HT1080 (cell line): ENCODE measurements at places on chromosomes 6 and 20.

DNA sequence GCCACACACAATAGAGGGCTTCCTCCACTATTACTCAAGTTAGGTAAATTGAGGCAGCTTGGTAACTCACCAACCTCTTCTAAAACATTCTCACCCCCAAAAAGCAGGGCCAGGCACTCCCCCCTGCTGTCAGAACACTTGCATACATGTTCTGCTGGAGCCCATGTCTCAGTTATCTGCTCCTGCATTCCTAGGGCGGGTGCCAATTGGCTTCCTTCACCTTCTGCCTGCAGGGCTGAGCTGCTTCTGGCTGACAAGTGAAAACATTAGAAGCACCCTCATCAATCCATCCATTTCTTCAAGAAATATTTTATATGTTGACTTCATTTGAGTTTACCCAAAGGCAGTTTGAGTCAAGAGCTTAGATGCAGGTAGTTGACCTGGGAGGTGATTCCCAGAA, 4.5 kb upstream of the ENTPD6 start:
- no peak for DNase-seq

GRCh38 chr20:37382482-37383120, 36.7 kb downstream of the SRC start:
- DNase-seq = no peak

- no peak for DNase-seq
Observed at GRCh38 chr6:11522812-11523605, 14.5 kb upstream of the TMEM170B start.

GRCh38 chr20:50395251-50395729, 114.9 kb upstream of the PTPN1 start:
- DNase-seq = no peak

- no peak for DNase-seq
Observed at GRCh38 chr20:49028684-49029083, 17.4 kb upstream of the CSE1L start.

DNA sequence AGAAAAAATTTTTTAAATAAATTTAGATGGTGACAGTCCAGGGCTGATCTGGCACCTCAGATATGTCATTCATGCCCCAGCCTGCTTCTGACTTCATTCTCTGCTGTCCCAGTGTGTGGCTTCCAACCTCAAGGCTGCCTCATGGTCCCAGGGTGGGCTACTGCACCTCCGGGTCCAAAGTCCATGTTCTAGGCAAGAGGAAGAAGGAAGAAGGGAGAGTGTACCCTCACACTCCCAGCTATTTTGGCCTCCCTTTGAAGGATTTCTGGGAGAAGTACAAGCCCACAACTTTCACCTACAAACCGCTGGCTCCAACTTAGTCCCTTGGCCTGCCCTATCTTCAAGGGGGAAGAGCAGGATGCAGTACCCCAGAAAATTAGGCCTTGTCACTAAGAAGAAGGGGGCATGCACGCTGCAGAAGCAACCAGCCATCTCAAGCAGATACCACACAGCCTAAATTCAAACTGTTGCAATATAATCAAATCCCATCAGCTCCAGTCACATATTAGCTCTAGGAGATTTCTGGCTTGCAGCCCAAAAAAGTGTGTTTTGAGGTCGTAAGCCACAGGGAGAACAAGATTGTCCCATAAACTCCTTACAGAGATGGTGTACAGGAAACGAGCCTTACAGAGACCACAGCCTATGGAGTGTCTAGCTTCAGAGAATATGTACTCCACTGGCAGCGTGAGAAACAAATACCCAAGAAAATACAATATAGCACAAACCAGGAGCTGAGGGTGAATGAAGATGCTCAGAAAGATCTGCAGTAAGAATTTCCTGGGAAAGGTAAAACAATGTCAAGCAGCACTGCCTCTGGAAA, 906 bp upstream of the BTN3A2 start:
- peak; percentile 25 for DNase-seq

- no peak for DNase-seq
Observed at GRCh38 chr20:25179439-25180089, 15.9 kb upstream of the ENTPD6 start.

- DNase-seq = no peak
Observed at GRCh38 chr20:10551732-10552724, 116.9 kb downstream of the SLX4IP start.

DNA sequence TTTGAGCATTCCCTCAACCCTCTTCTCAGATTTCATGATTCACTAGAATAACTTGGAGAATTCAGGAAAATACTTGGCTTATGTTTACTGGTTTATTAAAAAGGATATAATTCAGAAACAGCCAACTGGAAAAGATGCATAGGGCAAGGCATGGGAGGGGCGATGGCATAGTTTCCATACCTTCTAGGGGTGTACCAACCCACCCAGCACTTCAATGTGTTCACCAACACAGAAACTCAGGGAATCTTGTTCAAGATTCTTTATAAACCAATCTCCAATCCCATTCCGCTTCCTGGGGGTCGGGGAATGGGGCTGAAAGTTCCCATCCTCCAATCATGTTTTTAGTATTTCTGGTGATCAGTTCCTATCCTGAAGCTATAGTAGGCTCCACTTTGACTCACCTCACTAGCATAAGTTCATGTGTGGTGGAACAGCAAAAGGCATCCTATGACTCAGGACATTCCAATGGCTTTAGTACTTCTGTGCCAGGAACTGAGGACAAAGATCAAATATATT, 164.4 kb downstream of the SIM1 start:
- DNase-seq = peak; percentile 96

DNA sequence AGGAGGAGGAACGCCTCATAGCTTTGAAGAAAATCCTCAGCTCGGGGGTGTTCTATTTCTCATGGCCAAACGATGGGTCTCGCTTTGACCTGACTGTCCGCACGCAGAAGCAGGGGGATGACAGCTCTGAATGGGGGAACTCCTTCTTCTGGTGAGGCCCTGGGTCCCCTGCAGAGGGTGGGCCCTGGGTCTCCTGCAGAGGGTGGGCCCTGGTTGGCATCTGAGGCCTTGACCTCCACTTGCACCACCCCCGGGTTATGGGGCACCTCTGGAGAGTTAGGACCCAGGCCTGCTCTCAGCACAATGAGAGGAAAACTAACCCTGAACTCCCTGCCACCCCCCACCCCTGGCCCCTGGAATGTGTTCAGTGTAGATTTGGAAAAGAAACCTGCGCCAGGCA, 47.2 kb downstream of the SYNJ2 start:
- DNase-seq = no peak

- no peak for DNase-seq
Observed at GRCh38 chr6:126944512-126944911, 174.0 kb upstream of the RSPO3 start.

DNA sequence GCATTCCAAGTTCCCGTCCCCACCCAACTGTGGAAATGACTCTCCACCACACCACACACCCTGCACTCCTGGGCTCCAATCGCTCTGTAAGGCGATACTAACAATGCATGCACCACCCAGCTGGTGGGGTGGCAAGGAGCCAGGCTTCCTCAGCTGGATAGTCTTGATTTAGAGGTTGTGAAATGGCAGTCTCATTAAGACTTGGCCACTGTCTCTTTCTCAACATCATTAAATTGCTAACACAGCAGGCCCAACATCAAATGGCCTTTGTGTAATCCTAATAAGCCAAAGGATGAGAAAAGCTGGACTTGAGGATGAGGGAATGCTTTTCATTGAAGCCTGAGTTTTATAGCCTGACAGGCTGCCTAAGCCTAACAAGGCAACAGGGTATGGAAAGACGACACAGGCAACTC, 223.7 kb downstream of the GMDS start:
- peak; percentile 29 for DNase-seq

GRCh38 chr20:20084296-20084752, 32.0 kb downstream of the CFAP61 start:
- no peak for DNase-seq

GRCh38 chr6:38509713-38510112, 130.0 kb downstream of the BTBD9 start:
- peak; percentile 47 for DNase-seq

- no peak for DNase-seq
Observed at GRCh38 chr6:19722999-19723398, 114.2 kb upstream of the ID4 start.

- no peak for DNase-seq
Observed at GRCh38 chr6:153150752-153151440, 19.8 kb upstream of the RGS17 start.

DNA sequence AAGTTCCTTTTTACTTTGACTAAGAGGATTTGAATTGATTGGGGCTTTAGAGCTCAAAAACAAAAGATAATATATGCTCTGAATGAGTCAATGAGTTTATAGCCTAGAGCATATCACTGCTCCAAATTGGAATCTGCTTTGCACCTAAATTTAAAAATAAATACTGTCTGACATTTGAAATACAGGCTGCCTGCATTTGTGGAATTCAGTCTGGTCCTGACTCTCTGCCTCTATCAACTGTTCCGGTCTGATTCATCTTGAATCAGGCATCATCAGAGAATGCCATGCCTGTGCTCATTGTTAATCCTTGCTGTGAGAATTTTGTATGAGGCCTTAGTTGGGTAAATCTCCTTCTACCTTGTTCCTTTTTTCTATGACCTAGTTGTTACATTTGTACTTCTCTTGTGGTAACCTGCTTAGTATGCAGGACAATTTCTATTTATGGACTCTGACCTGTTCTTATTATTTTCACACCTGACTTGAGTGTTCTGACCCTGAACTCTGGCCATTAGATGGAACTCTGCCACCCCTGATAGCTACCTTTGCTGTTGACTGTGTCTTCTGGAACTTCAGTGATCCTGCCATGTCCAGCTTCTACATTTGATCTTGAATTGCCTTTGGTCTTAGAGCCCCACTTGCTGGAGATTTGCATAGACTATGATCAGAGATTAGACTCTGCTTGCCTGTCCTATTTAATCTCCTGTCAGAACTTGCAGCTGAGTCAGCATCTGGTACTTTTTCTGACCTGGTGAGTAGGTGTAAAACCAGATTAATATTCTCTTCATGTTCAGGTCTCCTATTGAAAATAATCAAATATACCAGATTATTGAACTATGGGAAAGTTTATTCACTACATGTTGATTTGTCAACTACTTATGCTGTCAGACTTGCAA, 442.7 kb upstream of the HS3ST5 start:
- DNase-seq = peak; percentile 66

GRCh38 chr20:33789109-33789857, 21.9 kb upstream of the CHMP4B start:
- peak; percentile 98 for DNase-seq

DNA sequence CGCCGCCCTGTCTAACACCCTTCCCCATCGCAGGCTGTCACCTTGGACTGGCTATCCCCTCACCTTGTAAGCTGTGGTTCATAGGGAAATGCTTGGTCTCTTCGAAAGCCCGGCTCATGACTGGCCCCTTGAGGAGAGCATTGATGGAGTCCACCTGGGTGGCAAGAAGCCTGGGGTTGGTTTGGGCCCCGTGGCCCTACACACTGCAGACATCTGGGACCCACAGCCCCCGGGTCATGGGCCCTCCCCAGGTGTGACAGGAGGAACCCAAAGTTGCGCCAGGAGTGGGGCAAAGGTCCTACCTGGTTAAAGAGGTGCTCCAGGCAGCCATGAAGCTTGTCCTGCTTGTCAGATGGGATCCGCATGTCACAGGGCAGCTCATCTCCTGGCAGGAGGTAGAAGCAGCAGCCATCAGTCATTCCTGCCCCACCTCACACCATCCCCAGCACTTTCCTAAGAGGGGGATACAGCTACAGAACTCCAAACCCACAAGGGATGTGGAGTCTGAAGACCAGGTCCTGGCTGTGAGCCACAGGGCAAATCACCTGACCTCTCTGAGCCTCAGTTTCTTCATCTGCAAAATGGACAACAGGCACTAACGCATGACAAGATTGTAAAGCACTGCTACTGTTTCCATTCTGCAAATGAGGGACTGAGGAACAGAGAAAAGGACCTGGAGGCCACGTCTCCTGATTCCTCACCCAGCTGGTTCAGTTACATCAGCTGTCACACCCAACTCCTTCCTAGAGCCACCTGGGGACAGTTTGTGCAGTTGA, 185.5 kb downstream of the PREX1 start:
- no peak for DNase-seq

DNA sequence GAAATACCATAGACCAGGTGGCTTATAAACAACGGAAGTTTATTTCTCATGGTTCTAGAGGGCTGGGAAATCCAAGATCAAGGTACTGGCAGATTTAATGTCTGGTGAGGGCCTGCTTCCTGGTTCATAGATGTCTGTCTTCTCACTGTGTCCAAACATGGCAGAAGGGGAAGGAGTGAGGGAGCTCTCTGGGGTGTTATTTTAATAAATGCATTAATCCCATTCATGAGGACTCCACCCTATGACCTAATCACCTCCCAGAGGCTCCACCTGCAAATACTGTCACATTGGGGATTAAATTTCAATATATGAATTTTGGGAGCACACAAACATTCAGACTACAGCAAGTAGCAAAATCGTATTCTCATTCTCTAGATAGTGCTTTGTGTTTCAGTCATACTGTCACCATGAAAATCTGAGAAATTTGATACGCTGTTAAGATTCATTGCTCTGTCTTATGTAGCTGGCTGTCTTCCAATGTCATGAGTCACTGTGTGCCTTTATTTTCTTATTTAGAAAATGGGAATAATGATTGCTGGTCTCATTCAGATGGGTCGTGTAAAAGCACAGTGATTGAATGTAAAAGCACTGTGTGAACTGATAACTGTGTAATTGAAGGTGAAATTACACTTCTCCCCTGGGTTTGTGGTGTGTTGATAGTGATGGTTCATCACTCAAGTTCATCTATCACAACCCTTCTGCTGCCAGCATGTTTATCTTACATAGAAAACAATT, 8.9 kb upstream of the ERVFRD-1 start:
- peak; percentile 48 for DNase-seq

DNA sequence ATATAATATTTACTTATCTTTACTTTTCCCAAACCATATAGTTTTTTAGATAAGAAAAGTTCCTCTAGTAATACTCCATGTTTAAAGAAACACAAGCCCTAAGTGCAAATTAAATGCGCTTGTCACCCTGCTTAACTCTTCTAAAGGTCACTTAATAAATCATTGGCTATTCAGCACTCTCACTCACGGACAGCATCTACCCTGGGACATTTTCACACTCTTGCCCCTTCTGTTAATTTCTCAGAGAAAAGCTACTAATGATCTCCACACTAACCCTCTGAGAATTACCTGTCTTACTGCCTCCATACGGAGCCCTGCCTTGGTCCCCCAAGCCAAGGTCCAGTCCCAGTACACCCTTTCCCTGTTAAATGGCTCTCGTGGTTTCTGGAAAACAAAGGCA, 102.2 kb downstream of the NRN1 start:
- no peak for DNase-seq

- DNase-seq = peak; percentile 25
Observed at GRCh38 chr6:82118150-82118562, 129.4 kb downstream of the IBTK start.

DNA sequence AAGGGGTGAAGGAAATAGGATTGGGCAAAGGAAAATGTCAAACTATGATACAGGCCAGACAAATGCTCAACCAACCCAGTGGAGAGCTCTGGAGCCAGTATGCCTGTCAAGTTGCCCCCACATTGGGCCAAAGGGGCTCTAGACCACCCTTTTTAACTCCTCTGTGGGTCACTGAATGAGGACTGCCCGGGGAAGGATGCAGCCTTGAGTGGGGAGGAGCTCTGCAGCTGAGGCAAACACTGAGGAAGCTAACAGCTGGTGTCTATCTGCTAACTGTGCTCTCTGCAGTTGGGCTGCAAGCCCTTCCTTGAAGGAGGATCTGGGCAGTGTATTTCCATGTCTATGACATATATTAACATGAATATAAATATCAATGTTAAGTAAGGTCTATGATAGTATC, 98.4 kb upstream of the PRSS16 start:
- DNase-seq = no peak

GRCh38 chr20:46590443-46590842, 40.0 kb upstream of the OCSTAMP start:
- no peak for DNase-seq
